Stimulated activated CD8-positive, alpha-beta memory T cell treated with anti-CD3 and anti-CD28 coated beads, Interleukin-4, amount 100 ng/mL, for 4 hours (primary cell): ENCODE measurements at places on chromosomes 16 and 17.
A peak's percentile ranks its signal among the peaks of the same experiment; 100 is the strongest.

DNA sequence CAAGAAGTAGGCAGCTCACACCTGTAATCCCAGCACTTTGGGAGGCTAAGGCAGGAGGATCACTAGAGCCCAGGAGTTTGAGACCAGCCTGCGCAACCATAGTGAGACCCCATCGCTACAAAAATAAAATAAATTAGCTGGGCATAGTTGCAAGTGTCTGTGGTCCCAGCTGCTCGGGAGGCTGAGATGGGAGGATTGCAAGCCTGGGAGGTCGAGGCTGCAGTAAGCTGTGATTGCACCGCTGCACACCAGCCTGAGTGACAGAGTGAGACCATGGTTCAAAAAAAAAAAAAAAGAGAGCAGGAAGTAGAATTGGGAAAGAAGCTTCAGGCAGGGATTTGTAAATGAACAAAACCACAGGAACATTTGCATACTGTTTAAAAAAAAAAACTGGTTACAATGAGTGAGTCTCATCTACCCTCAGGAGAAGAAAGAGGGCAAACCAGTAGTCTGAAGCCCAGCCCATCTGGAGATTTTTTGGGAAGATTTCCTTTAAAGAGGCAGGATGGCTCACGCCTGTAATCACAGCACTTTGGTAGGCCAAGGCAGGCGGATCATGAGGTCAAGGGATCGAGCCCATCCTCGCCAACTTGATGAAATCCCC is 7.9 kb downstream of the MPV17L start:
- DNase-seq: no peak

- no peak for DNase-seq
These were observed 444.3 kb upstream of the HSBP1 start for GRCh38 chr16:83363521-83363920.

GRCh38 chr16:64339052-64339770 is 782.7 kb downstream of the CDH11 start:
- no peak for DNase-seq

- no peak for DNase-seq
These were observed 39.2 kb upstream of the ABCC12 start for GRCh38 chr16:48194828-48195556.

DNA sequence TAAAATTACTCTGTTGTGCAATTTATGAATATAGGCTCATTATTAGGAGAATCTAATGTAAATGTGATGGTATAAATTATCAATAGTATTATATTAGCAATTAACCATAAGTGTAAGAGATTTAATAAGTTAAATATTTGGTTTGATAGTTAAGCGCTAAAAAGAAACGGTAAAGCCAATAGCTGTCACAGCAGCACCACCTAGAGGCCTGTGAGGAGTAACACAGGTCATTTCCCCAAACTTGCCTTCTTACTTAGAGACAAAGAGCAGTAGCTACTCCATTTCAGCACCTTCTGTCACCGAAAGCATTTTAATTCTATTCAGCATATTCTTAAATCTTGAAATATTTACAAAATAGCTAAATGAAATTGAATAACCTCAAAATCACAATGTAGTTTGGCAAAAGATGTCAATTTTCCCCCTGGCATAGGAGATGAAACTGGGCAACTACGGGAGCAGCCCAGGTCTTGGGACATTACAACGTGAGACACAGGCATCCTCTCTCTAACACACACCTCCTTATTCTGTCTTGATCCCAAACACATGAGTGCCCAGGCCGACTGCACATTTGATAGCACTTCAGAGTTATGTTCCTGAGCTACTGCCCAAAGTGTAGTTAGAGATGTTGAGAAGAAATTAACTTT is 14.3 kb upstream of the DYNLRB2 start:
- DNase-seq: peak; percentile 20

- DNase-seq: no peak
These were observed 137.1 kb downstream of the C16orf95 start for GRCh38 chr16:87180069-87180468.

- no peak for DNase-seq
These were observed 72.0 kb upstream of the MARCHF10 start for GRCh38 chr17:62880120-62880519.

GRCh38 chr16:79563921-79564320 is 36.6 kb downstream of the MAF start:
- DNase-seq: no peak

DNA sequence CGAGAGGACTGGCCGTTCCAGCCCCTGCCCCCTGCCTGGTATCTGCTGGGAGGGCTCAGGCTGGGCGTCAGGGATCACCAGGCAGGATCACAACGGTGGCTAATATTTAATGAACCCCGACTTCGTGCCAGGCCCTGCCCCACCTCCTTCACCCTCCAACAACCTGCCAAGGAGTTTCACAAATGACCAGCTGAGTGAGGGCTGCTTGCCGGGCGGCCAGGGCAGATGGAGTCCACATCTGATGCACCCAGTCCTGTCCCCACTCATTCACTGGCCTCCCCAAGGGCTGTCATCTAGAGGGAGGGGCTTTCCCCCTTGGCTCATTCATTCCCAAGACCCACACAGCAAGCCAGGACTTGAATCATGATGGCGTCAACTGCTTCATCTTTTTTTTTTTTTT is 17.5 kb downstream of the UBALD1 start:
- no peak for DNase-seq

- no peak for DNase-seq
These were observed 231.8 kb upstream of the MON1B start for GRCh38 chr16:76959166-76959565.

DNA sequence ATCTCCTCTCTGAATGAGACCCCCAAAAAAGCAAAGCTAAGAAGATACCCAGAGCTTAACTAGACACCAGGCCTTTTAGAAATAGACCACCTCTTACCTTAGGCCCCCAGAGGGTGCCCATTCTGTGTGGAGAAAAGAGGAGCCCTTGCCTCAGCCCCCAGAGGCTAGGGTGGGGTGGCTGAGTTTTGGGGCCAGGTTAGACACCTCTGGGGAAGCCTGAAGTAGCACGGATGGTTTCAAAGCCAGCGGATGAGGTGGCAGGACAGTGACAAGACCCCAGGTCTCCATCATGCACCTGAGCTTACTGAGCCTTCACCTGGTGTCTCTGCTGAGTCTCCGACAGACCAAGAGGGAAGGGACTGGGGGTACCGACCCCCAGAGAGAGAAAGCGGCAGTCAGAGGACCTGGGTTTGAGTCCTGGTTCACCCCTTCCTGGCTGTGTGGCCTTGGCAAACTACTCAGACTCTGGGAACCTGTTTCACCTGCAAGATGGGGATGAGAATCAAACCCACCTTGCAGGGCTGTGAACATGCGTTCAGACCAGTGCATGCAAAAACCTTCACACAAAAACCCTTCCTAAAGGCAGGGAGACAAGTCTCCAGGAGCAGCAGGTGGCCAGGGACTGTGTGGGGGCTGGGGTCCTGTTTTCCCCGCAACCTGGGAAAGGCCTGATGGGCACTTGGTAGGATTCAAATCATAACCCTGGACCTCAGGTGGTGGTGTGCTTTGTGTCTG is 7.7 kb downstream of the SCGB1C2 start:
- DNase-seq: no peak

DNA sequence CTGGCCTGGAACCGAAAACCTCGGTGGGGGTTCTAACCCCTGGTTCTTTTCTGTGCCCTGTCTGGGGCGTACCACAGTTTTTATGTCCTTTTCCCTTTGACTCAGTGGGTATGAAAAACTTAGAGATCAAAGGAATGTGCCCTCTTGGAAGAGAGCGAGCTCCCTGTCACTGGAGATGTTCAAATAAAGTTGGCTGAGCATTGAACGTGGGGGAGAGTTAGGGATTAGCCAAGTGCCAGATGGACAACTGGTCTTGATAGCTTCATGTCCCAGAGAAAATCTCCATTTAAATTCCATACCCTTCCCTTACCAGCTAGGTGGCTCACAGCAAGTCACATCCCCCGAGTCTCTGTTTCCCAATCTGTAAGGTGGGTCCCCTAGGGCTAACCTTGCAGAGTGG is 9.5 kb downstream of the ADGRG1 start:
- no peak for DNase-seq

DNA sequence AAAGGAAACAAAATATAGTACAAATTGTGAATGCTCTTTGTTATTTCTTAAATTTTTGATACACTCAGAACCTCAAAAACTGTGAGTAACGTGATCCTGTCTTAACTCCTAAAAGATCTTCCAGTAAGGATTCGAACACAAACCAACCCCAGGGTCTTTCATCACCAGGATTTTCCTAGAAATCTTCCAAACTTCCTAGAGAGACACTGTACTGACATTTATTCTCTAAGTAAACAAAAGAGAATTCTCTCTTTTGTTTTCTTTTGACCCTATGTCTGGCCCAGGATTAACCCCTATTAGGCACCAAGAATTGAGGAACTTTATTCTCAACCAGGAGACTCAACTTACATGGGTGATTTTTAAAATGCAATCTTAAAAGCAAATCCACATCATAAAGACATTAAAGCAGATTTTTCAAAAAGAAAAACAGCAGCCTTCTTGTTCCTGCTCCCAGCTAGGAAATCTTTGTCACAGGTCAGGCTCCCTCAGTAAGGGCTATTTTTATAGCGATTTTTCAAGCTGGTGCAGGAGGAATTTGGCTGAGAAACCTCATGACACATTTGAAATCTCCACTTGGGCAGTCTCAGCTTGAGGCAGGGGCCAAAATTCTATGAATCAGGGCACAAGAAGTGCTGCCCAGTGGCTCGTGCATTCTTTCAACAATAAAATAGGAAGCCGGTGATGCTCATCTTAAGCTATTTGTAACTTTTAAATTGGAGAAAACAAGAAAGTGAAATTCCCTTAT is 6.2 kb upstream of the SMG1 start:
- no peak for DNase-seq

DNA sequence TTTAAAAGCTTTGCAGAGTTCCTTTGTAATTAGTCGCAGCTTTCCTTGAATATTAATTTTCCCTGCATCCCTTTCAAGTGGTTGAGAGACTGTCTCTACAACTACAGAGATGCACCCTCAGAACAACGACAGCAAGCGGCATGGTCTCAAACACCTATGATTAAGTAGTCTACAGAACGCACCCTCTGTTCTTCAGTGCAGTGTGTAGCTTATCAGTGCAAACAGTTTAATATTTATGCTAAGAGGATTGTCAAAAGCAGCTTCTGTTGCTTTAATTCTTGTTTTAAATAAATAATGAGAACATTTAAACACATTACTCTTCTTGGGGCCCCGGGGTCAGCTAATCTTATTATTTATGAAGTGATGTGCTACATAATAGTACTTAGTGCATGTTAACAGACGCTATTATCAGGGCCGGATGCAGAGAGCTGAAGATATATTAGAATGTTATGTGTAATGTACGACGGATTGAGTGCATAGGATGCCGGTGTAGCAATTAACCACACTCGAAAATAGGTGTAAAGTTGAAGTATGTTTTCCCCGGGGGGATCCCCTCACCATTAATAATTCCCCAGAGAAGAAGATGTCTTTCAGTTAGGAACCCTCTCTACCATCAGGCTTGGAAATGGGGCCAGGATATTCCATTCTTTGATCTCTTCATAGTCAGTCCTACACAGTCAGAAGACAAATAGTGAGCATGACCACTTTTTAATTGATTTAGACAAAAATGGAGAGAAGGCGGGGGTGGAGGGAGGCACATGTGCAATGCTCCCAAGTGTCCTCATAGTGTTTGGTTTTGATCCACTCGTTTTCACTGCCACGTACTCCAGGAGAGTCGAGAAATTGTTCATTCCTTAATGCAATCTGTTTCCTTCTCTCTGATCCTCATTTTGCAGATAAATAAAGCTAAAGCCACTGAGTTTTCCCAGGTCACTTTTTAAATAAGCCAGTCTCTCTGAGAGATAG is 176.3 kb downstream of the IRX3 start:
- no peak for DNase-seq

DNA sequence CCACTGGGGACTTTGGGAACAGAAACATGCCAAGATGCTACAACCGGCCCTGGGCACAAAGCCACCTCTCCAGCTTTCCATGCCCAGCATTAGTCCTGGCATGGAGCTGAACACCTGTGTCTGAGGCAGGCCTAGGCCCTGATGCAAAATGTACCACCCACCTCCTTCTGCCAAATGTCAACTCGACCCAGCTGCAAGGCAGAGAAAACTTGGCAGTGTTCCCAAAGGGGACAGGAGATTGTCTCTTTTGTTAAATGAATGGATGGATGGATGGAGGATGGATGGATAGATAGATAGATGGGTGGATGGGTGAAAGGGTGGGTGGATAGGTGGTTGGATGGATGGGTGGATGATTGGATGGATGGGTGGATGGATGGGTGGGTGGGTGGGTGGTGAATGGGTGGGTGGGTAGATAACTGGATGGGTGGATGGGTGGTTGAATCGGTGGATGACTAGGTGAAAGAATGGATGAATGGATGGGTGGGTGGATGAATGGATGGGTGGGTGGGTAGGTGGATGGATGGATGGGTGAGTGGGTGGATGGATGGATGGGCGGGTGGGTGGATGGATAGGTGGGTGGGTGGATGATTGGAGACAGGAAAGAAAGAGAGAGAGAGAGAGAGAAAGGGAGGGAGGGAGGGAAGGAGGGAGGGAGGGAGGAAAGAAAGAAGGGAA is 73.4 kb upstream of the TNRC6C start:
- no peak for DNase-seq

GRCh38 chr17:41178843-41179616 is 1.0 kb upstream of the KRTAP4-2 start:
- DNase-seq: no peak

DNA sequence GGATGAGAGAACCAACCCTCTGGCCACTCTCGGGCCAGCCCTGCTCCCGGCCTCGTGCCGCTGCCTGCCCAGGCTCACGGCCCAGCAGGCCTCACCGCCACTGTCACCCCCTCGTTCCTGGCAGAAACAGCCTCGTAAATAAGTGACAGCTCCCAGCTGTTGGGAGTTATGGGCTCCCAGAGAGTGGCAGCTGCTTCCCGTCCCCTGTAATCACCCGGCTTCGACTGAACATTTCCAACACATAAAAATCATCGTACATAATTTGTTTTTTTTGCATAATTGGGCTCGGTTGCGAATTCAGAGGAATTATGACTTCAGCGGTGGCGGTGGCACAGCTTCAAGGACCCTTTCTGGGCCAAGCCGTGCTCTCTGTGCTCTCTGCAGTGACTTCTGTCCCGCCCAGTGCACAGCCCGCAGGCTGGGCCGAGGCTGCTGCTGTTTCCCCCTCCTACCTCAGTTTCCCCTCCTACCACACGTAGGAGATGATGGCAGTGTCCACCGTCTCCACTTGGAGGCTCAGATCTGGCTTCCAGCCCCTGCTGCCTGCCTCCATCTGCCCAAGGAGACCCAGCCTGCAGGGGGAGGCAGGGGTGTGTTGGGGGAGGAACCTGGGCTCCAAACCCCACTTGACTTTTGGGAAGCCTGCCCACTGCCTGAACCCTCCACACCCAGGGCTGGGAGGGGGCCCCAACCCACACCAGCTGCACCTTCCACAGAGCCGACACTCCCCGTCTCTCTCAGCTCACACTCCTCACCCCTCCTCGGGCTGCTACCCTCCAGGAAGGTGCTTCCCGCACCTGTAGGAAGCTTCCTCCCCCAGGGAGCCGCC is 84.9 kb downstream of the RTN4RL1 start:
- no peak for DNase-seq

DNA sequence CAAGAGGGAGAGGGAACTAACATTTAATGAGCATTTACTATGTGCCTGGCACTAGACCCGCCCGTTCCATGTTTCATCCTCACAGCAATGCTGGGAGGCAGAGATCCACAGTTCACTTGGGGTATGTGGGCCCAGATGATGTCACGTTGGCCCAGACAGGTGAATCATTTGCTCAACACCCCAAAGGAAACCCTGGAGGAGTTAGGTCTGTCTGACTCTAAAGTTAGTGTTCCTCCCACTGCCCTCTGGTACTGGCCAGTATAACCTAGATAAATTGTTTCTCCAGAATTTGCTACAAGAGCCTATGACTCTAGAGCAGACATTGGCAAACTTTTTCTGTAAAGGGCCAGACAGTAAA is 164.6 kb downstream of the VPS53 start:
- no peak for DNase-seq

GRCh38 chr16:67349172-67349571 is 22.6 kb downstream of the LRRC36 start:
- no peak for DNase-seq

- DNase-seq: no peak
These were observed 160.6 kb downstream of the CYB561 start for GRCh38 chr17:63285551-63285950.
